Stimulated activated CD4-positive, alpha-beta T cell treated with anti-CD3 and anti-CD28 coated beads, Interleukin-4, amount 100 ng/mL, for 24 hours (primary cell): ENCODE measurements at places on chromosomes 4 and X.

- peak; percentile 64 for DNase-seq
Measured at GRCh38 chr4:113901994-113902787, 77.3 kb downstream of the ARSJ start.

DNA sequence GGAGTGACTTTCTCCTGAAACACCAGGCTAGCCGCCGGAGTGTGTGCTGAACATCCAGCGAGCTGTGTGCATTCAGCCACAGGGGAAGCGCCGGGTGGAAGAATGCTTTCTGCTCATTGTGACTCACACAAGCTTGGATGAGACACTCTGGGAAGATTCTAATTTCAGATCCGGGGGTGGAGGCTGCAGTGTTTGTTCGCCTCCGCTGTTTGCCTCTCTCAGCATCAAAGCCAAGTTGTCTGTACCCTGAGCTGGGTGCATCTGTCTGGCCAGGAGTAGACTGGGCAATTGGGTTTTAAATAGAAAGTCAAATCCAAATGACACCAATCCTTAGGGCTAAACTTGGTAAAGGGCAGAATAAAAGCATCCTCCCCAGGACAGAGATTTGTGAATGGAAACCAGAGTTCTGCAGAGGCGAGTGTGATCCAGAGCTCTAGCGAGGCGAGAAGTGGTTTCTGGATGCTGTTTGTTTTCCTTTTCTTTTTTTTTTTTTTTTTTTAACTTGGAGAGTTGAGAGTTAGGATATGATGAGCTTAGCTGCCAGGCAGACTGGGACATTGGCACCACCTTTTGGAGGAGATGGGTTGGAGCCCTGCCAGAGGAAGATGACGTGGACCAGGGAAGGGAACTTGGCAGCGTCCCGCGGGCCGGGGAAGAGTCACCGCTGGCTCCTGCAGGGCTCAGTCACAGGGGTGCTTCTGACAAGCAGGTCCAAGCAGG lies 196.0 kb upstream of the PSAPL1 start:
- DNase-seq: no peak

DNA sequence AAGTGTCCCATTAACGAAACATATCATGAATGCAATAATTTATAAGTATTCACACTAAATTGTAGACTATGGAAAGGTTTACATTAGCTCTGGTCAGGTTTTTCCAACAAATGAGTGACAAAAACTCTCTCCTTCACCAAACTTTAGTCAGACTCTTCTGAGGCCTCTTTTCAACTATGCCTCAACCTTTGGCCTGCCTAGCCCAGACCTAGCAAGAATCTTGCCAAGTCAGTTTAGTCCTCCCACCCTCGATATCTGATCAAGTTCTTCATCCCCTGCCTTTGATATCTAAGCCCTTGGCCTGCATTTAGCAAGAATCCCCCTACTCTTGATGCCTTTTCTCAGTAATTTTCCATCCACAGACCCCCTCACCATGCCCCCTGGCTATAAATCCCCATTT lies 37.9 kb downstream of the CCDC158 start:
- no peak for DNase-seq

DNA sequence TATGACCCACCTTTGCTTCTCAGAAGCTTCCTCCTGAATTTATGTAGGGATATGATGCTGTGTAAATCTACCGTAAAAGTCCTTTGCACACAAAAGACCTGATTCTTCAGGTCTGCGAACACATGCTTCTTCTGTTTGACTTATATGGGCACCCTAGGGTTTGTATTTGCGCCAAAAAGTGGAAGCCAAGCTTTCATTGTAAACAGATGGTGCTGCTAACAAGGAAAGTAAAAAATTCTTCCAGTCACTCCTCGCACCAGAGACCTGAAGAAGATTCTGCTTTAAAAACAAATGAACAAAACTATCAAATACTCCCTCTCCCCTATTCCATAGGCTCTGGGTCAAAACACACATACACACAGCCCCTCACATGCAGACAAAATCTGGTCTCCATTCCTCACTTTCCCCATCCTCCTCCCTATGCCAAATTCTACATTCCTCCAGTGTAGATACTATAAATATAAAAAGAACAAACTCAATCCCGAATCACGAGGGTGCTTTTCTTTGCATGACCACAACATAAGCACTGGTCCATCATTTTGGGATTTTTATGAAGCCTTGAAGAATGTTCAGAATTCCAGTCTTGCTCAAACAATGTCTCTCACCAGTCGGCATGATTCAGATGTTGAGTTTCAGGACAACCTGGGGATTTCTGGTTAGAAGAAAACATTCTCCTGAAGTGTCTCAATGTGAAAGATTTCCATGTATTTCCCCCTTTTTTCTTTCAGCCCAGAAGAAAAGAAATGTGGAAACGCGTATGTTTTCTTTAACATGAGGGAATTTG lies 125.1 kb downstream of the PALLD start:
- no peak for DNase-seq

DNA sequence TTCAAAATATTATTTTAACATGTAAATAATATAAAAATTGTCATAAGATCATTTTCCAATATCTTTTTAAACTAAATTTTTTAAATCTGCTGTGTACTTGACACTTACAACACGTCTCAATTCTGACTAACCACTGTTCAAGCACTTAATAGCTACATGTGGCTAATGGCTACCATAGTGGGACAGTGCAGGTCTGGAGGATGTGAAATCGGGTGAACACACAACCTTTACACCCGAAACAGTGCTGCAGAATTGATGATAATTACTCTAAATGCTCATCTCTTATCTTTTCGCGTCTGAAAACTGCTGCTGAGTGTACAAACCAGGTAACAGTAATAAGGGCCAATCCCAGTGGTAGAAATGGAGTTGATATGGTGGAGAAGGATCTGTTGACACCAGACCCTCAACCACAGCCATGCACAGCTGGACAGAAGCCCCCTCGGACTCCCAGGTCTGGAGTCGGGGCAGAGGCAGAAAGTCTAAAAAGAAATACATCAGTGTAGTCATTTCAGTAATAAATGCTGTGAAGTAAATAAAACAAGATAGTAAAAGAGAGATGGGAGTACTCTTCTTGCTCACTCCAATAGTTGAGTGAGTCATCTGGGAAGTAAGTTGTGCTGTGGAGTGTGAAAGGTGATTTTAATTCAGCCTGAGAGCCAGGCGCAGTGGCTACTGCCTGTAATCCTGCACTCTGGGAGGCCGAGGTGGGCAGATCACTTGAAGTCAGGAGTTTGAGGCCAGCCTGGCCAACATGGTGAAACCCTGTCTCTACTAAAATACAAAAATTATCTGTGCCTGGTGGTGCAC lies 150.0 kb downstream of the CBR4 start:
- no peak for DNase-seq

GRCh38 chr4:5967783-5968182 lies 50.4 kb downstream of the C4orf50 start:
- DNase-seq: no peak

DNA sequence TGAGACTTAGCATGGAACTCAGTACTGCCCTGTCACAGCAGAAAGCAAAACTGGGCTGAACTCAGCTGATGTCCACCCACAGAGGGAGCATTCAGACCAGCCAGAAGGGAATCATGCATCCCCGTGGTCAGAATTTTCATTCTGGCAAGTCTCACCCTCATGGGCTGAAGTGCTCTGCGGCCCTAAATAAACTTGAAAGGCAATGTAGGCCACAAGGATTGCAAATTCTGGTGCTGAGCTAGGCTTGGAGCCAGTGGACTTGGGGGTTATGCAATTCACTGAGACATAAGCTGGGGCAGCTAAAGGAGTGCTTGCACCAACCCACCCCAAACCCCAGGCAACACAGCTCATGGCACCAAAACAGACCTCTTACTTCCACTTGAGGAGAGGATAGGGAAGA lies 494.1 kb downstream of the GABRG1 start:
- no peak for DNase-seq

DNA sequence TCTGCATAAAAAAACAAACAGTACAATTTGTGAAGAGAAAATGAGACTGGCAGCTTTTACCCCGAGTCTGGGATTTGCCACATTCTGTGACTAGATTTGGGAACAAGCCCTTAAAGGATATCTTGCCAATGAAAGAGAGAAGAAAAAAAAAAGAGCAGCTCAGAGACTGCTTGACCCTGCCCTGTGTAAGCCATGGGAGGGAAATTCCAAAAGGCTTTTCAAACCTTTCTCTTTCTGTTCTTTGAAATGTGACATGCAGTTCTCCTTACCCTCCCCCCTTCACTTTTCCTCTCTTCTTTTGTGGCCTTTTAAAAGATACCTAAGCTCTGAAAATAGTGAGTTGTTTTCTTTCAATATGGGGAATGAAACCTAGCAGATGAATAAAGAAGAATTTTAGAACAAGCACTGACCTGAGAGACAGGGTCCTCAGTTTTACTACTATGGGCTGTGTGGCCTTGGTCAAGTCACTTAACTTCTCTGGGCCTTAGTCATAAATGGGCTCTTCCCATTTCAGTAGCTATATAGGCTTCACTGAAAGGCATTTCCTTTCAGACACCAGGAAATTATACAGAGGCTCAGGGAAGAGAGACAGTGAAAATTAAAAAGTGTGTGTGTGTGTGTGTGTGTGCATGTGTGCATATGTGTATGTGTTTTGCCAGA lies 5.1 kb downstream of the CCDC160 start:
- DNase-seq: no peak

DNA sequence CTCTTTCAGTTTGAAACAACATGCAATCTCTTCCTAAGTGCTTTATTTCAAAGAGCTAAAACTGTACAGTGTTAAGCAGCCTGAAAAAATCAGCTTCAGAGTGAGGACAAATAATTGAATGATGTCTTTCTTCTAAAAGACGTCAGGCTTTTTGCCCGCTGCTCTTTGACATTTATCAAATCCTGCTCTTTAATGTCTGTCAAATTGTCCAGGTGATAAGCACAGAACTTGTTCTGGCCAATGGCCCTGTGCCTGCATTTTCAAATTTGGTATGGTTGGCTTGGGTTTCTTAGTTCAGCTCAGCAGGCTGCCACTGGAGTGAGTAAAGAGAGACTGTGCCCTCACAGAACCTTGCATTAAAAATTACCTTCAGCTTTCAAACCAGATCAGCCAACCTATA lies 712.9 kb upstream of the LCORL start:
- DNase-seq: no peak
